ENCODE measurements at places on chromosomes 13 and 19. TPM values are rescaled to one million over a fixed set of nuclear protein-coding genes. Genes with fewer than 3 reads are reported as not detected.
A peak's percentile ranks its signal among the peaks of the same experiment; 100 is the strongest.

PNMA8C gene
- total RNA-seq = 0.98 TPM

DNA sequence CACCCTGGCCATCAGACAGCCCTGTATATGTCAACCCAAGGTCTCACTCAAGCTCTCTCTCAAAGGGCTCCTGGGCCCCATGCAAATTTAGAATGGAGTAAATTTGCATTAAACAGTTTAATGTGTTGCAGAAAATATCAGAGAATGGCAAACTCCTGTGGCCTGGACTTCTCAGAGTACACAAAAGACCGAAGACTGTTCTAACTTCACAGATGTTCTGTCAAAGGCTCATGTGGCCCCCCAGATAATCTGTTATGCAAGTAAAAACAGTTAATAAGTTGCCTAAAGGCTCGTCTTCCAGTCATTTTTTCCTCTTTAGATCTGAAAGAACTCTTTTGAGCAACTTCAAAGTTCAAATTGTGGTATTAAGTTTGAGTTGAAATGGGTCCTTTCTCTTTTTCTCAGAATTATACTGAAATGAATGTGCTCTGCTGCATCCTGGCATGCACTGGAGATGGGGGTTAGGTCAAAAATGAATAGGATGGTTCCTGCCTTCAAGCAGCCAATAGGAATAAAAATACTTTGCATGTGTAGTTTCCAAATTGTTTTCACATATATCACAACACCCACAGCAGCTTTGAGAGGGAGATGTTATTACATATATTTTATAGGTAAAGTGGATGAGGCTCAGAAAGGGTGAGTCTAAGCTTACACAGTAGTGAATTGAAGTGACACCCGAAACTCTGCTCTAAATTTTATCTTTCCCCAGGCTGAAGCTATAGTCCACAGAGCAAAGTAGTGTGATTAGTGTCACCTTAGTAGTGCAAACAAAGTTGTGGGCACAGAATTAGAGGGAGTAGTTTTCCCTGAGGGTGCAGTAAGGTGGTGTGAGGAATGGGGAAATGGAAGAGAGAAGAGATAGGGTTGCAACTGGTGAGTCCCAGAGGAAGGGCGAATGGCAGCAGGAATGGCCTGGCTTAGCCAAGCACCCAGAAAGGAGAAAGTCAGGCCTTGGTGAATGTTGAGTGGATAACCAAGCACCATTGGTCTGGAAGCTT lies 205.0 kb upstream of the RFC3 start:
- no peak for DNase-seq
- no peaks in the 10 kb centered on the region for H3K36me3 ChIP-seq
- no peak overlapping the region for H3K4me3 ChIP-seq
- no peak overlapping the region for H3K27ac ChIP-seq

- H3K4me1 ChIP-seq = no peaks in the 10 kb centered on the region
- H3K36me3 ChIP-seq = no peaks in the 10 kb centered on the region
- DNase-seq = no peak
- no peak overlapping the region for H3K27ac ChIP-seq
- no peaks in the 10 kb centered on the region for H3K27me3 ChIP-seq
Measured at GRCh38 chr19:1481893-1482360, 2.9 kb upstream of the C19orf25 start.

- H3K4me3 ChIP-seq = peak within 1 kb of the TSS; percentile 25
- H3K27me3 ChIP-seq = peaks cover 79% of the 10 kb centered on the region
- no peaks in the 10 kb centered on the region for H3K4me1 ChIP-seq
- no peaks in the 10 kb centered on the region for H3K36me3 ChIP-seq
Measured at GRCh38 chr19:1000095-1000494, at the start of gene GRIN3B. GRIN3B (plus strand) TSS chr19:1000419; CDS start chr19:1000438, 19 bp downstream.

UPK1A gene
- not detected for total RNA-seq

KANK2 gene
- 142 TPM for total RNA-seq

PTBP1 gene
- 92.0 TPM for total RNA-seq

- H3K4me1 ChIP-seq = peaks cover 14% of the 10 kb centered on the region
- no peaks in the 10 kb centered on the region for H3K36me3 ChIP-seq
- H3K27me3 ChIP-seq = no peaks in the 10 kb centered on the region
- peak; percentile 87 for DNase-seq
- peak overlapping the region; percentile 95 for H3K27ac ChIP-seq
Measured at GRCh38 chr19:1853295-1854038, 5.2 kb upstream of the REXO1 start.

TMEM91 gene
- total RNA-seq = 29.2 TPM

CATSPERD gene
- total RNA-seq = not detected

GRCh38 chr13:51803422-51804294 lies at the start of gene DHRS12:
DHRS12 (minus strand) TSS chr13:51804163; CDS start chr13:51799659, 4,504 bp downstream.
- H3K27me3 ChIP-seq = no peaks in the 10 kb centered on the region
- DNase-seq = peak; percentile 92
- H3K4me1 ChIP-seq = peaks cover 6% of the 10 kb centered on the region
- H3K36me3 ChIP-seq = no peaks in the 10 kb centered on the region
- H3K27ac ChIP-seq = peak within 1 kb of the TSS; percentile 100

GRCh38 chr13:88196106-88196505 lies 524.9 kb downstream of the SLITRK5 start:
- H3K36me3 ChIP-seq = no peaks in the 10 kb centered on the region
- H3K27ac ChIP-seq = no peak overlapping the region
- DNase-seq = no peak
- no peaks in the 10 kb centered on the region for H3K4me1 ChIP-seq
- no peak overlapping the region for H3K4me3 ChIP-seq
